ENCODE measurements at places on chromosomes 2 and 18.

DNA sequence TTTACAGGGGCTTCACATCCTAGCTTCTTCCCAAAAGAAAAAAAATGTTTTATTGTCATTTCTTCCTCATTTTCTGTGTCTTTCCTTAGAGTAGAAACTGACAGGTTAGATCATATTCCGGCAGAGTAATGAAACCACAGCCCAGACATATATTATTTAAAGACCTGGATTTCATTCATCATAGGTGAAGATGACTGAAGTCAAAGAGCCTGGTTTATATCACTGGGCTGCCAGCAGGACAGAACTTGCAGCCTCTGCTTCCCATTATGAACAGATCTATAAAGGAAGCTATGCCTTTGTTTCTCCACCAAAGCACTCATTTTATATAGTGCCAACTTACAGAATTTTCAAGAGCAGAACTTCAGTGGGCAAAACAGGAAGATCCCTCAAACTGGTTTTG lies 137.9 kb downstream of the METTL4 start:
- no peak for DNase-seq

- DNase-seq: no peak
These were observed 70.3 kb downstream of the VWC2L start for GRCh38 chr2:214481204-214481603.

DNA sequence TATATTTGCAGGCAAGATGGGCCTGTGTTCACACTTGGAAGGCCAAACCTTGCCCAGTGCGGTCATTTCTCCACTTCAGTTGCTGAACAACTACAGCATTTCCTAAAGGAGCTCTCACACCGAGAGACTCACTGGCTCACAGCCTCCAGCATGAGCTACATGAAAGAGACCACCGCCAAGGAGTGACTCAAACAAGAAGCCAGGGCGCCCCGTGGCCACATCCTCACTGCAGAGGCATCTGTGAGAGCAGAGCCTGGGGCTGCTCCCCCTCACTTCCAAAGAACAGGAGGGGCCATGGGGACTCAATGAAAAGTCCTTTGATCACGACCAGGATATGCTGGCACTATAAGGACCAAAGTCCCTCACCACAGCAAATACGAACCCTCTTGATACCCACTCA lies 50.0 kb downstream of the TMEM163 start:
- no peak for DNase-seq

DNA sequence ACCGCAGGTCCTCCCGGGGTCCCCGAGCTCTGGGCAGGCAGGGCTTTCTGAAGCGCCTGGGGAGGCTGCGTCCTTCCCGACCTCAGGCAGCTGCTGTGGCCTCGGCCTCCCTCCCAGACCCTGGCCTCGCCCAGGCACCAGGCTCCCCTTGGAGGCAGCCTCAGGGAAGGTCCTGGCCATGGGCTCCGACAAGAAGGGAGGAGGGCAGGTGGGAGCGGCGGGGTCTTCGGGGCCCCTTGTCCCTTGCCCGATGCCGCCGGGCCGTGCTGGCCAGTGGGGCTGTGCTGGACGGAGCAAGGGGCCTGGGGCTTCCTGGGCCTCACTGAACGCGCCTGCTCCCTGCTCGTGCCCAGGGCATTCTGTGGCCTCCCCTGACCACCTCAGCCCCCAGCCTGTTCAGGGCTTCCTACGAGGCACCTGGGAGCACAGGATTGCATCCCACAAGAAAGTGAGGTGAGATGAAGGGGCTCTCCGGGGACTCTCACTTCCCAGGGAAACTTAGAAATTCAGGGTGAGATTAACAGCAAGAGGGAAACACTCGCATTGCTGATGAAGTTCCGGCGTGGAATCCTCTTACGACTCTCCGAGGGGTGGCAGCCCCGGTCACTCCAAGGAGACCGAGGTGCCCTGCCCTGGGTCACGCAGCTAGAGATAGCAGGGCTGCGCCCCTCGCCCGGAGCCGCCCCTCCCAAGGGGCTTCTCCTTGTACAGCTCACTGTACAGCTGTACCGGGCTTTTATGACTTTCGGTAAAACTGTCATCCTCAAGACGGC lies 778 bp downstream of the MFSD2B start:
- no peak for DNase-seq

- DNase-seq: no peak
These were observed 46.2 kb upstream of the SNTG2 start for GRCh38 chr2:904246-905024.

DNA sequence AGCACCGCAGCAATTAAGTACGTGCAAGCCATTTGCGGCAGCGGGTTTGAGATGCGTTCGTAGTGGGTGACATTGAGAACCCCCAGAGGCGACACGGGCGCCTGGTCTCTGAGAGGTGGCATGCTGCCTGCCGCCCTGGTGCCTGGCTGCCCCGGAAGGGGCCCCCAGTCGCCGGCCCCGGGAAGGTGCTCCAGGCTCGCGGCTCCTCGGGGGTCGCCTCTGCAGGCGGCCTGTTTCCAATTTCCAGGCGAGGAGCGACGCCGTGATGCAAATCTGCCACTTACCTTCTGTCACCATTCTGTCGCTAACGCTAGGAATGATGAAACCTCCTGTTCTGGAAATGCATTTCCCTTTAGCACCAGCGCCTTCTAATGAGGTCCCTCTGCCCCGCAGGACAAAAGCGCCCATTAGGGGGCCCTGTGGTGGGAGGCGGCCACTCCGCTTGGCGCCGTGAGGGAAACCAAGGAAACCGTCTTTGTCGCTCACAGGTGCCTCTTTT lies 13.0 kb downstream of the KIF5C start:
- no peak for DNase-seq

- peak; percentile 40 for DNase-seq
These were observed 26.3 kb downstream of the RMC1 start for GRCh38 chr18:23529604-23530003.

DNA sequence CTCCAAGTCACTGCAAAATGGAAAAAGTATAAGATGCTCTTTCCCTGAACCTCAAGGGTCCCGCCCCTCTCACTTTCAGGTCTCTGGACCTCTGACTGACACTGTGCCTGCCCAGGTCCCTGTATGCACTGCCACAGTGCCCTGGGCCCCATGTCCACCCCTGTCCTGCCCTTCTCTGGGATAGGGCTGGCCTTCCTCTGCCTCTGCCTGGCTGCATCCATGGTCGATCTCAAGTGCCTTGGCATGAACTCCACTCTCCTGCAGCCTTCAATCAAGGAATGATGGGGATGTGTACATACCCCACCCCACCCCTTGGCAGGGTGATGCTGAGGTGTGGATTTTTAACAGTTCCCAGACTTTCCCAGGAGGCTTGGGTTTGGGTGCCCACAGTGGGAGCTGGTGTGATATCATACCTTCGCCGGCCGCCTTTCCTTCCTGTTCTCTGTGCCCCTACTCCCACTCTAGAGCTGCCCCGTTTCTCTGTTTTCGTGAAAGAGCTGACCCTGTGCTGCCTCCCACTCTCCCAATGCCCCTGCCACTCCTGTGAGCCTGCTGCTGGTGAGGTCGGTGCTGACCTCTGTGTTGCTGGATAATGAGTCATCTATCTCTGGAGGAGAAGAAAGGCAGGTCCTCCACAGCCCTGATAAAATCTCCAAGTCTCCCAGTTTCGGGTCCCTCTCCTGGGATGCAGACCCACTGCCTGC lies 18.9 kb downstream of the PTPN18 start:
- DNase-seq: no peak

DNA sequence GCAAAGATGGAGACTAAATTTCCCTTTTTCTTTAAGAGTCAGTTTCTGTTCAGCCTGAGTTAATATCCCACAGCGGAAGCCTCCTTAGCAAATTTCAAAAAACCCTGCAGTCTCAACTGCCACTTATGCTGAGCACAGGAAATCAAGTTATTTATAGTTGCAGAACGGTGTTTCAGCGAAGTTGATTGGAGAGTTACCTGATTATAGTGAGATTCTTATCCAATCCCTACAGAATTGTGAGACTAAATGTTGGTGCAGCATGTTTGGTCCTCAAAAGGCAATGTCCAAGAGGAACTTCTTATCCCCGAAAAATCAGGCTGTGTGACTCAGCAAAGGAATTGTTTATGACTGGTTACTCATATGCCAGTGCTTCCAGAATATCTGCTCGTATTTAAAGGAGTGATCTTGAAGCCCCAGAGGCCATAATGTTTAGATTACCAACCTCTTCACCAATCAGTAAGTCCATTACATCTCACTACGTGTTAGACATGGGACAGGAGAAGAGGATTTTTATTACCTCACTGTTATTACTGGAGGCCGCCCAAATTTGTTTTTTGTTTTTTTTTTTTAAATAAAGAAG lies 67.9 kb downstream of the LRRFIP1 start:
- peak; percentile 85 for DNase-seq

- DNase-seq: peak; percentile 33
These were observed 7.5 kb upstream of the BCL11A start for GRCh38 chr2:60560734-60561644.

DNA sequence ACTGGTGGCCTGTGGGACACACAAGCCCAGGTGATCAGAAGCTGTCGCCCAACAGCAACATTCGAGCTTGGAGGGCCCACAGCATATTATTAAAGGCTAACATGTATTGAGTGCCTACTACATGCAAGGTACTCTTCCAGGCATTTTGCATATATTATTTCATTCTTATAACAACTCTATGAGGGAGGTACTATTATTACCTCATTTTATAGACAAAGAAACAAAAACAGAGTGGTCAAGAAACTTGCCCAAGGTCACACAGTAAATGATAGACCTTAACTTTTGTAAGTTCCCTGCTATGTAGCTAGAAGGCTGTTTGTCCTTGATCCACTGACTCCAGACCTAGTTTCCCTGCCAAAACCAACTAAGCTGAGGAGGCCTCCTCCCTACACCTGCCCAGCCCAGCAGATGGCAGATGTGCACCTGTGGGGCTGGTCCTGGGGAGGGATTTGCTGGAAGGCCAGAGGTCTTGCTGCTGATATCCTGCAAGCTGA lies 35.7 kb downstream of the KANSL3 start:
- DNase-seq: no peak

DNA sequence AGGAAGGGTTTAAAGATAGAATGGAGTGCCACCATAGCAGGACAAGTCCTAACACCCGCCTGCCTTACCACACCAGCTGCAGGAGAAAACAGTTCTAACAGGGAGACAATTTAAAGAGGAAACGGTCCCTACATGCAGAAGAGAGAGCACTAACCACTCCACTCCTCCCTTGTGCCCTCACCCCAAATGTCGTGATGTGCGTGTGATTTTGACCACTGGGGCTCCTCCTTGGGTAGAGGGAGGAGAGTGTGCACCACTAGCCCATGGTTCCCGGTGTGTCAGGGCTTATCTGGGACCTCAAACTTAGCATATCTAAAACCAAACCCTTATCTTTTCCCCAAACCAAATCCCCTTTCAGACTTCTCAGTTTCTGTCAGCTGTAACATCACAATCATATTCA lies 105.5 kb upstream of the CCDC68 start:
- no peak for DNase-seq

GRCh38 chr2:218781691-218782527 lies at the start of gene CYP27A1:
Gene CYP27A1 (plus strand): TSS chr2:218782147. CDS start chr2:218782183, 36 bp downstream.
- DNase-seq: peak; percentile 23

DNA sequence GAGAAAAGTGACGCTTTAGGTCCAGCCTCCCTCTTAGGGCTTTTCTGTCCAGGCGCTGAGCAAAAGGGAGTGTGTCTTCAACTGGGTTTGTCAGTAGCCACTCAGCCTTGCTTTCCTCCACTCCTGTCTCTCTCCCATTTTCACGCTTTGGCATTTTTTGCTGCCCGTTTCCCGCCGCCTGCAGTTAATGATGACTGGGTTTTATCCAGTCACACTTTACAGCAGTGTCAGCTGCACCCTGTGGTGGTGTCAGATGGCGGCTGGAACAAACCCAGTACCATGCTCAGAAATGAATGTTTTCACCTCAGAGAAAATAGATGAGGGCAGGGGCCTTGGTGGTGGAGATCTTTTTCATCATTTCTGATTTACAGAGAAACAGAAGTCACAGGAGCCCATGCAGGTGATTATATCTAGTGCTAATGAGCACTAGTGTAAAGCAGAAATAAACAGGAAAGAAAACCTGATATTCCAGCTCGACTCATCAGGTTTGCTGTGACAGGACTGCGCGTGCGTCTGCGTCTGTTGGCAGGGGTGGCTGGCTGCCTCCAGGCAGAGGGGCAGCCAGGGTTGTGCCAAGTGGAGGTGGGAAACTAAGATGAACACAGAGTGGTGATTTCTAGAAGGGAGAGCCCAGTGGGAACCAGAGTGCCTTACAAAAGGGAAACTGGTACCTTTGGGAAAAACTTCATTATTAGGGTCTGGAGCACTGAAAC lies 139.9 kb downstream of the TANC1 start:
- DNase-seq: no peak

GRCh38 chr2:54575379-54575888 lies 119.3 kb downstream of the SPTBN1 start:
- no peak for DNase-seq

GRCh38 chr18:34965108-34965507 lies 76.1 kb upstream of the MAPRE2 start:
- DNase-seq: no peak

DNA sequence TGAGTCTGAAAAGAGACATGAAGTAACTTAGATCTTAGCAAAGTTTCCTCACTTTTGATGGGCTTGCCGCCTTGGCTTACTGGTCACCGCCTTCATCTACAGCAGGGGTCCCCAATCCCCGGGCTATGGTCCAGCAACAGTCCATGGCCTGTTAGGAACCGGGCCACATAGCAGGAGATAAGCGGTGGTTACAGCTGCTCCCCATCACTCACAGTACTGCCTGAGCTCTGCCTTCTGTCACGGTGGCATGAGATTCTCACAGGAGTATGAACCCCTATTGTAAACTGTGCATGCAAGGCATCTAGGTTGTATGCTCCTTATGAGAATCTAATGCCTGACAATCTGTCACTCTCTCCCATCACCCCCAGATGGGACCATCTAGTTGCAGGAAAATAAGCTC lies 72.9 kb downstream of the BIN1 start:
- no peak for DNase-seq

DNA sequence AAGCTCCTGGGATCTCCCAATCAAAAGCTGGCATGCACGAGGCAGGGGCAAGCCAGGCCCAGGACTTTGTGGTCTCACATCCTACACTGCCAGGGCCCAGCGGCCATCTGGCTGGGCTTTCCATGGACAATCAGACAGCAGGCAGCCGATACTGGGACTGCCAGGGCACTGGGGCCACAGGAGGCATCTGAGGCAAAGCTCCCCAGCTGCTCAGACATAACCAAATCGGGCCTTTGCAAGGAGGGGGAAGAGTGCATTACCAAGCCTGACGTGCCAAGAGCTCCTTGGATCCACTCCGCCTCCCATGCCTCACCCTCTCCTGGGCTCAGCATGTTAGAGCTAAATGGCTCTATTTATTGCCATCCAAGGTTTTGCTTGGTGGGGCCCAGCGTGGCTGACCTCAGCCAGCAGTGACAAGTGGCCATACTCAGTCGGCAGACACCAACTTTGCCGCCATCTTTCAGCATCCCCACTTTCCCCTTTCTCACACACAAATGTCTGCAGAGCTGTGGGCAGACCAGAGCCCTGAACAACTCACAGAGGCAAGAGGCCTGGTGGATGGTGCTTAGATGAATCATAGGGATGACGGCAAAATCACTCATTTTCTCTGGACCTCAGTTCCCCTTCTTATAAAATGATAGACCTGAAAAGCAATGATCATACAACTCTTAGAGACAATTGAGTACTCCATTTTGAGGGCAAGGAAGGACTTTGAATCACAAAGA lies 200.8 kb downstream of the TTC32 start:
- DNase-seq: no peak

GRCh38 chr2:152598975-152599759 lies 118.1 kb downstream of the PRPF40A start:
- no peak for DNase-seq
